ENCODE measurements at places on chromosomes 2 and 18. TPM values are rescaled to one million over a fixed set of nuclear protein-coding genes. Genes with fewer than 3 reads are reported as not detected.

Gene CASP8
- total RNA-seq: 3.1 TPM

Gene DLX2
- not detected for total RNA-seq

Gene L3MBTL4
- 1.1 TPM for total RNA-seq

Gene EGR4
- total RNA-seq: not detected

Gene RND3
- total RNA-seq: 22.1 TPM

Gene FAM228A
- 0.22 TPM for total RNA-seq

Gene OTOF
- total RNA-seq: 0.08 TPM

Gene FAM124B
- total RNA-seq: 1.9 TPM

Gene TLX2
- total RNA-seq: not detected

Gene ALKAL2
- 0.62 TPM for total RNA-seq

DNA sequence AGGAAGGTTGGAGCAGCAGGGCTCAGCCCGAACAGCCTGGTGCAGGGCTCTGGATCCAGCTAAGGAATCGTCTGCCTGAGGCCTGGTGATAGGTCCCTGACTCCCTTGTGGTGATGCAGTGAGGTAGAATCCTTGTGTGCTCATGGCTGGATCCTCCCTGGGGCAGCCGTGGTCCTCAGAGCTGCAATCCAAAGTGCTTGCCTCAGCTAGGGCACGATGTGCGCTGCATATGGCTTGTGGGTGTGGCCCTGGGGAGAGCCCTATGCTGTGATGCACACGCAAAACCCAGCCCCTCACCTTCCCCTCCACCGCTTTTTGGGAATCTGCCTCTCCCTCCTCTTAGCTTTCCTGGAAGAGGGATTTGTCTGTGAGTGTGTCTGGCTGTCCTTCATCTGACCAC, 142.2 kb downstream of the DYSF start:
- no peak for DNase-seq

DNA sequence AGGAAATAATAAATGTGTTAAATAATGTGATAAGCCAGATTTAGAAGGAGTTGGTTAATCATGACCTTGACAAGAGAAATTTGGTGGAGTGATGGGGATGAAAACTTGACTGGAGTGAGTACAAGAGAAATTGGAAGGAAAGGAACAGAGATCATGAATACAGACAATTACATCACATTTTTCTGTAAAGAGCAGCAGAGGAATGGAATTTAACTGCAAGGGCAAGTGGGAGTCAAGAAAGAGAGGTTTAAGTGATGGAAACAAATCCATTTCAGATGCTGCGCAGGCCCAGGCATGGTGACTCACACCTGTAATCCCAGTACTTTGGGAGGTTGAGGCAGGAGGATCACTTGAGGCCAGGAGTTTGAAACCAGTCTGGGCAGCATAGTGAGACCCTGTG, 46.7 kb downstream of the ICA1L start:
- no peak for DNase-seq

DNA sequence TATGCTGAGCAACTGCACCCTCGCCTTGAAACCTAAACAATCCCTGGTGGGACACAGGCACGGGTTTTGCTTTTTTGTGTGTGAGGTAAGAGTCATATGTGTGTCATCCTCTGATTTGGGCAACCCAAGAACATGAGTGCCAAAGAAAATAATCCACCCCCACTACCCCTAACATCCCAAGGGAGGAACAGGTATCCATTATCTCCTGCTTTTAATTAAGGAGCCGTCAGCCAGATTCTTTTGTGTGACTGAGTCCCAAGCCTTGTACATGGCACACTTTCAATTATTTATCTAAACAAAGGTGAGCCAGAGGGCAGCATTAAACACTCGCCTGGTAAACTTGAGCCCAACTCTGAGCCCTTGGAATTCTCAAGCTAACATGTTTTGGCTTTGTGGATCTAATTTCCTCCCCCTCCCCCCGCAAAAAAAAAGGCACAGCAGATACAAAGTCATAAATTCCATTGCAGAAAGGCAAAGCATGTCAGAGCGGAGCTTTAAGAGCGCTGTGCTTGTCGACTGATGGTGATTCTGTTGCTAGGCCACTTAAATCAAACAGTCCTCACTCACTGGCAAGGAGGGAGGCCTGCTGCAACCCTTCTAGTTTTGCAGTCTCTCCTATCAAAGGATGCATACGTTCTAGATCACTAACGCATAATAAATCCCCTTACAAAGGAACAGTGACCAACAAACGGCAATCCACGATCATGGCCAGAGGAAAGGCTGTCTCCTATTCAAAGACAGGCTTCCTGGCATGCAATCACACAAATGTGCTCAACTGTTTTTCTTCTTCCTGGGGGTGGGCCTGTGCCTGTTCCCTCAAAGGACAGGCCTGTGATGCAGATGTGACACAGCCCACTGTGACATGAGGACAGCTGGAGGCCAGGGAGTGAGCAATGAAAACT, 143.5 kb upstream of the LMAN1 start:
- no peak for DNase-seq

GRCh38 chr2:196066291-196067087, 2.1 kb downstream of the DNAH7 start:
- no peak for DNase-seq

DNA sequence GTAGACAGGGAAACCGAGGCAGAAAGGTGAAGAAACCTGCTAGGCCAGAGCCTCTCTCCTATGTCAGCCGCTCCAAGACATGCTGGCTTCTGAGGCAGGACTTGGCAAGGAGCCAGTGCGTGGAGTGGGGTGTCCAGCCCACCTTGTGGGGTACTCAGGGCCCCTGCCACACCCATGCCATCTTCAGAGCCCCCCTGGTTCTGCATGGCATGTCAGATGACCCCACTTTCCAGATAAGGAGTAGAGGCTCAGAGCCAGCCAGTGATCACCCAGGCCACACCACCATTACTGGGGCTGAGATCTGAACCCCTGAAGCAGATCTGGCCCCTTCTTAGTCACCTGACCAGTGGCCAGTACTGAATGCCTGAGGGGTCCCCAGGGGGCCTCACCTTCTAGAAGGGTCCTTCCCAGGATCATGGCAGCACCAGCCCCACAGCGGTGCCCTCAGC, 14.7 kb downstream of the CROCC2 start:
- peak; percentile 68 for DNase-seq

DNA sequence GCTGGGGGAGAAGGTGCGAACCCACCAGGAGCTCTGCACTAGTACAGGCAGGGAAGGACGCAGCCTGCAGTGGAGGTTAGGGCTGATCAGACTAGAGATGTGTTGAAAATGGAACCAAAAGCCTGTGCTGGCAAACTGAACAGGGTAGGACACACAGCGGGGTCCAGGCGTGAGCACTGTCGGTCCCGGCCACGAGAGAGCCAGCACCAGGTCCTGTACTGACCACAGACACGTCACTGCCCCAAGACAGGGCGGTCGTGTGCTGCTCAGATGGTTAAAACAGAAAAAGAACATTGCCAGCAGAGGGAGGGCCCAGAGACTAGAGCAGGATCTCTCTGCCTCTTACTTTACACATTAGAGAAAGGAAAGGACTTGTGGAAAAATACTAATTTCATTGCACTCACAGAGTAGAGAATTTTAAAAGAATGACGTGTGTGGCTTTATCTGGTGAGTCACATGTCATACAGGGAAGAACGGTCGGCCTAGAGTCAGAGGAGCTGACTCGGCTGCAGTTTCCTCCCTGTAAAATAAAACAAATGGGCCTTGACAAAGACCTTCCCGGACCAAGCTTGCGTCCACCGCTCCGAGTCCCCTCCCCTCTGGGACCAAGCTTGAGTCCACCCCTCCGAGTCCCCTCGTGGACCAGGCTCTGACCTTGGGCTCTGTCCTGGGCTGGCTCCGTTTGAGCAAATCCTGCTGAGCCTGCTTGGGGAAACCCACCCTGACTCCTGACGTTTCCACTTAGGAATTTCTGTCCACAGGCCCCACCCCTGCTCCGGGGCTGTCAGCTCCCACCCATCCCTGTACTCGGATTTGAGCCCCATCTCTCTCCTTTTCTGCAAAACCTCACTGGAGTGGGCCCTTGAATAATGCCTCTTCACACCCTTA, 16.7 kb upstream of the ADI1 start:
- peak; percentile 78 for DNase-seq

- DNase-seq: no peak
Observed at GRCh38 chr2:65026704-65027464, 29.3 kb upstream of the CEP68 start.

- DNase-seq: no peak
Observed at GRCh38 chr18:12599543-12599942, 58.4 kb downstream of the SPIRE1 start.

- DNase-seq: no peak
Observed at GRCh38 chr2:29920631-29921559, 491 bp downstream of the ALK start.

DNA sequence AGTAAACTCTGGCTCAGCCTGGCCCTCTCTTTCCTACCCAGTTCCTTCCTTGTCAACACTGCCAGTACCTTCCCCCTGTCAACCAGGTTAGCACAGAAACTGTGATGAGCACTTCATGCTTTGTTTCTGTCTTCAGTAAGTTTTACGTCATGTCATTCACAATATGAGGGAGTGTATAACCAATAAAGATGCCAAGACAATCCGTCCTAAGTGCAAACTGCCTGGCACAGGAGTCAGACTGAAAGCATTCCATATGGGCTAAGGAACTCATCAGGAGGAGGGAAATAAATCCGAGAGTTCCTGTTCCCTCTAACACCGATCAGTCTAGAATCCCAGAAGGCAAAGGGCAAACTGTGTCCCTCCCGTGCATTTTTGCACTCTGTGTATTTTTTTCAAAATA, 507.2 kb downstream of the CMPK2 start:
- DNase-seq: no peak

DNA sequence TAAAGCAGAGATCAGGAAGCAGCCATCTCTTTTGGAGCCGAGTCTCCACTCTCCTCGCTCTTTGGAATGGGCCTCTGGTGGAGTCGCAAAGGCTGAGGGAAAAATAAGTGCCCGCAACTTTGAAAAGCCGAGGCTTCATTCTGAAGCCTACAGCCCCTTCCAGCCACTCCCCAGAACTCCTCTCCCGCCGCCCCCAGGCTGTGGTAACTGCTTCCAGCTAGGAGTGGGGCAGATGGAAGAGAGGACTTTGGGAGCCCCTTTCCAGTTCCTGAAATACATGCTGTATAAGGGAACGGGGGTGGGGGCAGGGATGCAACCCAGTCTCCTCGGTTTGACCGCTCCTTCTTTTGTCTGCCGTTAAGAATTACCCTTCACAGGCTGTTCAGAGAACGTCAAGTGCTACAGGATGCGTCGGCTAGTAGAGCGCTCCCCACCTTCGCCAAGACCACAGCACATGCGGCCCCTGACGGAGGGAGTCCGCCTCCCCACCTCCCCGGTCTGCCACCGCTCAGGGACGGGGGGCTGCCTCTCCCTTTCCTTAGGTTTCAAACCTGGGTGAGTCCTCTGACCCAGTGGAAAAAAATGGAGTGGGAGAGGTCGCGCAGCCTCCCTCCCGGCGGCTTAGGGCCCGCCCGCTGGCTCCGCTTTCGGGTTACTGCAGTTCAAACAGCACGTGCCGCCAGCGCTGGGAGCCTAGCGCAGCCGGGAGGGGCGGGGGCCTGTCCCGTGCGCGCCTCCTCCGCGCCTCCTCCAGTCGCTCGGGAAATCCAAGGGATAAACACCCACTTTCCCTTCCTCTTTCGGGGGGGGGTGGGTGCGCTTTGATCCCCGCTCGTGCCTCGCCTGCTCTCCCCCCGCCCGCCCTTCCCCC, 4.9 kb downstream of the CYP26B1 start:
- DNase-seq: peak; percentile 90

DNA sequence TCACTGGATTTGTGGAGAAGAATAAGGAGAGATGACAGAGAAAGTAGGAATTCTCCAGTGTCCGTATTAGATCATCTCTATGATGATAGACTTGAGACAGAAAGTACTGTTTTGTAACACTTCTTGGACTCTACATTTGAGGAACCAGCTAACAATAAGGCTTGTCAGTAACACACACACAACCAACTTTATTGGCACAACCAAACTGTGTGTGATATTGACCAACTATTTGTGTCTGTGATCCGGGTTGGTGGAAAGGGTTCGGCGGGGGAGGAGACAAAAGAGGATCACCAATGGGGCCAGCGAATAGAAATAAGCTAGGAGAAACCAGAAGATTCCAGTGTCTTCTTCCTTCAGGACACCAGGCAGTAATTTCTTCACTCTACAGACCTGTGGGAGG, 79.8 kb downstream of the MARCHF4 start:
- no peak for DNase-seq

GRCh38 chr2:203394519-203395227, 66.5 kb downstream of the ABI2 start:
- DNase-seq: no peak

- DNase-seq: no peak
Observed at GRCh38 chr18:8707556-8708300, 2.4 kb downstream of the MTCL1 start.

- DNase-seq: no peak
Observed at GRCh38 chr2:14907014-14907612, 274.6 kb downstream of the LRATD1 start.

GRCh38 chr18:28161608-28162599, 15.0 kb downstream of the CDH2 start:
- DNase-seq: no peak

- DNase-seq: no peak
Observed at GRCh38 chr2:54755641-54756326, 32.3 kb downstream of the EML6 start.

DNA sequence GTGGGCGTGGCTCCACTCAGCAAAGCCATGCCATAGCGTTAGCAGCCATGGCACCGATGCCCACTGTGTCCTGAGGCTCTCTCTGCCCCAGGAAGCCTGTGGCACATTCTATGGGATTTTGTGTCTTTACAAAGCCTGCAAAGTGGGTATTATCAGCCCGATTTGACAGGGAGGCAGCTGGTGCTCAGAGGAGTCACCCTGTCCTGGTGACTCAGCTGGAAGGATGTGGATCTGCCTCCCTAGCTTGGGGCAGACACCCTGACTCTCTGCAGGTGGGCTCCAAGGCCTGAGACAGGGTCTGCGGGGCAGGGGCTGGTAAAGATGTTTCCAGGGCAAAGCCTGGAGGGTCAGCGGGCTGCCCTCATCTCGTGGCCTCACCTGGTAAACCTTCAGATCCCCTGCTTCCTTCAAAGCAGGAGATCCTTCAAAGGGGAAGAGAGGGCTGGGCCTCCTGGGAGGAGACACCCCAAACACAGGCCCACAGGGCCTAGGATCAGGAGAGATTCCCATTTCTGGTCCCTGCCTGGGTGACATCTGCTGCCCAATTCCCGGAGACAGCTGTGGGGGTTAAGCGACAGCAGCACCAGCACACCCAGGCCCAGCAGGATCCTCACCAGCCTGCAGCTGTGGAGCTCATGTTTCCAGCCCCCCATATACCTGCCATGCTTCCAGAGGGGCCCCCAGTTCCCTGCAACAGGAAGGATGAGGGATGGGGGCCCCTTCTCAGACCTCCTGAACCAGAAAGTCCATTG, 3.0 kb upstream of the ASB1 start:
- DNase-seq: no peak

GRCh38 chr2:54677476-54678265, 45.8 kb upstream of the EML6 start:
- DNase-seq: no peak

Data from Right ventricle myocardium inferior (tissue), 1 donor.